ENCODE measurements at places on chromosomes 4 and X.

DNA sequence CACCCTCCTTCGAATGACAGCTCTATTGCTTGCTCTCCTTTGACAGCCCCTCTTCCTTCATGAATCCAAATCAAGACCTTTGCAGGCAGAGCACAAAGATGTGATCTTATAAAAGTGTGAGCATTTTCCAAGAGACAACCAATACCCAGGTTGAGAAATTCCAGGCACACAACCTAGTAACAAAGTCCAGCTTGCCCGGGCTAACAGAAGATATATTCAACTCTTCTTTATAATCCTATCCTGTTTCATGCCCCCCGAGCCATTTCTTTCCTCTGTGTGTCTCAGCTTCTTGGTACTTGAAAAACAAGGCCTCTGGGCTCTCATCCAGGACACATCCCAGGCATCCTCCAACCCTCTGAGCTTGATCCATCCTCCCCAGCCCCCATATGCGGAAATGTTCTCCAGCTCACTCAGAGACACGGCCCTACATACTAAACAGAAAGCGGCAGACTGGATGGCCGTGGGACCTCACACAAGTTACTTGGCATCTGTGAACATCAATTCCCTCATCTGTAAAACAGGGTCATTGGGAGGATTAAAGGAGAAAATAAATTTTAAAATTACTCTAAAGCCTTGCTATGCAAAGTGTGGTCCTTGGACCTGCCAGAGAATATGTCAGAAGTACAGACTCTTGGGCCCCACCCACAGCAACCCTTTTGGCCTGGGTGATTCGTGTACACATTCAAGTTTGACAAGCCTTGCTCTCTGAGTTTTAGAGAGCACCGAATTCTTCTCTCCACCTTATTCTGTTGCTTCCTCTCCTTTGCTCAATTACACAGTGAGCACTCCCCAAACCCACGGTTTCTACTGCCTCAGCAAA lies 627.0 kb downstream of the BCOR start:
- DNase-seq: peak; percentile 92

- DNase-seq: no peak
Measured at GRCh38 chrX:40603446-40603845, 19.8 kb upstream of the MPC1L start.

DNA sequence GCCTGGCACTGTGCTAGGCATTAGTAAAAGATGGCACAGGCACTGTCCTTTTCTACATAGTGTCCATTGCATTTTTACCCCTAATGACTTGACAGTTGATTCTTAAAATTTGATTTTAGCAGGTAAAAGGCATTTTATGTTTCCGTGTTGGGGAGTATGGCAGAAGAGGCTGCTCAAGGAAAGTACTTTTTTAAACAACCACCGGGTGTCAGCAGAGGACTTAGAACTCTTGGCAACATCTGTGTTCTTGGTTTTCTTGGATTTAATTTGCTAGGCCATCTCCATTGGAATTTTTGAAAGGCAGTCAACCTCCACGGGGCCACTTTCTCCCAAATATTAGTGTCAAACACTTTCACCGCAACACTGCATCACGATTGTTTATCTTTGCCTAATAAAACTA lies 102.9 kb downstream of the TSPAN7 start:
- DNase-seq: peak; percentile 60

- DNase-seq: no peak
Measured at GRCh38 chrX:129262912-129263311, 260.4 kb downstream of the SMARCA1 start.
